ENCODE measurements at places on chromosomes 2 and 18. TPM values are rescaled to one million over a fixed set of nuclear protein-coding genes. Genes with fewer than 3 reads are reported as not detected.
A peak's percentile ranks its signal among the peaks of the same experiment; 100 is the strongest.

The SLC9A4 gene
- polyA plus RNA-seq, result 7.0 TPM

The NYAP2 gene
- polyA plus RNA-seq, result 0.17 TPM

The MAP2 gene
- 42.7 TPM for polyA plus RNA-seq

DNA sequence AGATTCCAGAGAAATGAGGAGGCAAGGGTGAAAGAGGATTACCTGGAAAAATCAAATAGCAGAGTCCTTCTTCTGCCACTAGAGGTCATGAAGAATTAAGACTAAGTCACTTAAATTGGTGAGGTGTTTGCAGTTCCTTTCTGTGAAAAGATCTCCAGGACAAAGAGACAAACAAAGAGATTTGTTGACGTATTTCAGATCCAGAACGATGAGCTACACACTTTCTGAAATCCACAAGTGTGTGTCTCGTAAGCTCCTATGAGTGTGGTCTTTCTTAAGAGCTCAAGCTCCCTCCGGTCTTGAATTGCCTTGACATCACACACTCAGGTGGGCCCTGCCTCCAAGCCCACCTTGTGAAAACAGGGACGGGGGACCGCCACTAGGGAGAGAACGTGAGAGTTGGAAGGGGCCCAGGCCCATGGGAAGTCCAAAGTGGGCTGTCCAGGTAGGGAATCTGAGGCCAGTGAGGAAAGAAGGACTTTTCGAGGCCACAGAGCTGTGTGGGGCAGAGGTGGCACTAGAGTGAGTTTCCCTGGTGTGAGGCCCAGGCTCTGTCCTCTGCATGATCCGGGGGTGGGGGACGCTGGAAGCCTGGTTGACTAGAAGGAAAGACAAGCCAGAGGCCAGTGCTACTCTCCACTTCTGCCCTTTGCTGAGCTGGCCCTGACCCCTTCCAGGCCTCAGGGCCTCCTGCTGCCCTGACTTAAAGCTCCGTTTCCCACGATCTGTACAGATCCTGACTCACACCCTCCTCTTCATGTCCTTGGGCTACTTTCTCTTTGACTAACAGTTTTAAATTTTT lies 168.1 kb upstream of the NCK2 start:
- peak; percentile 63 for DNase-seq

GRCh38 chr2:174246944-174247381 lies 1.4 kb downstream of the OLA1 start:
- no peak for DNase-seq

- no peak for DNase-seq
Measured at GRCh38 chr18:58866066-58866772, 1.5 kb downstream of the ZNF532 start.

DNA sequence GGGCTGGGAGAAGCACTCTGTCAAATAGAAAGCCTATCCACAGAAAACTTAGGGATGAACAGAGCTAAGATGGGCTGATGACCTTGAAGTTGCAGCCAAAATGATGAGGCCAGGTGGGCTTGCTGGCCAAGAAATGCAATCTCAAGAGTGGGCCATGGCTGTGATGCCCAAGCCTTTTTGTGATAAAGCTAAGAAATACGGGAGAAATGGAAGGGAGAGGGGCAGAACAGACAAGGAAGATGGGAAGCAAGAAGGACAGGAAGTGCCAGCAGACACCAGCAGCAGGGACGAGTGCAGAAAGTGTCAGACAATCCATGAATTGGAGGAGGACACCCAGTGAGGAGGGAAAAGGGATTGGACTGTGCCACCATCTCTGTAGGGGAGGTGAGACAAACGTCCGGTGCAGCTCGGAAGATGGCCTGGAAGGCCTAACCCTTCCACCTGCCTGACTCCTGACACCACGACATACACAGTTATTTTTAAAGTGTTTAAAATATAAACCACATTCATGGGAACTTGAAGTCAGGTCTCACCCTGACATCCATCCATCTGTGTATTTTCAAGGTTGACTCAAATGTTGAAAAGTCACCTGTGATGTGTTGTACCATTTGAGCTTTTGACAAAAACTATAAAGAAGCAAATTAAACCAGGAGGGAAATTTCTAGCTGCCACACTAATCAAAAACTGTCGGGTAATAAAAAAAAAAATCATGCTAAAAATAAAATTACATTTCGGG lies 105.5 kb downstream of the BCL2 start:
- DNase-seq, result no peak

DNA sequence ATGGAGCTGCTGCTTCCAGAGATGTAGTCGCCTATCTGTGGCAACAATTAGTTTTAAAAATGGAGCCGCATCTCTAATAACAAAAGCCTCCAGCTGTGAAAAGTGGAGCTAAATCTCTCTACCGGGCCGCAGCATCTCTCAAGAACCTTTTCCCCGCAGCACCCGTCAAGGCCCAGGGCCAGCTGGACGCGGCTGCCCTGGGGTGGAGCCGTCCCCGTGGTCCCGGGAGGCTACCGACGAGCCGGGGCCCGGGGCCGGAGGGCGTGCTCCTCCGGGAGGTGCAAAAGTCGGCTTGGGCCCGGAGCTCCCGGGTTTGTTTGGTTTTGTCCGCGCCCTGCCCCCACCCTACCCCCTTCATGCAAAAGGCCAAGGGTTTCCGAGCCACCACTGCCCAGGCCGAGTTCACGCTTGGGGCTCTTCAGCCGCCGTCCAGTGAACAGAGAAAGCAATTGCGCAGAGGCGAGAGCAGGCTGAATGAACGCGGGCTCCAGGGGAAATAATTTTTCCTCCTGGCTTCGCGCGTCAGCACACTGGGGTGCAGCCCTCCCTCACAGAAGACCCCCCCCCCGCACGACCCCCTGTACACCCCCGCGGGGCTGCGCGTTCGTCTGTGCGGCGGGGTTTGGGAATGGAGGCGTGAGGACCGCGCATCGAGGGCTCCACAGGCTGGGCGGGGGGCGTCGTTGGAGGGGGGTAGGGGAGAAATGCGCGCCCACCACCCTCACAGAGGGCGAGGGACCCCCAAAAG lies 557 bp upstream of the GREB1L start:
- DNase-seq, result peak; percentile 33

DNA sequence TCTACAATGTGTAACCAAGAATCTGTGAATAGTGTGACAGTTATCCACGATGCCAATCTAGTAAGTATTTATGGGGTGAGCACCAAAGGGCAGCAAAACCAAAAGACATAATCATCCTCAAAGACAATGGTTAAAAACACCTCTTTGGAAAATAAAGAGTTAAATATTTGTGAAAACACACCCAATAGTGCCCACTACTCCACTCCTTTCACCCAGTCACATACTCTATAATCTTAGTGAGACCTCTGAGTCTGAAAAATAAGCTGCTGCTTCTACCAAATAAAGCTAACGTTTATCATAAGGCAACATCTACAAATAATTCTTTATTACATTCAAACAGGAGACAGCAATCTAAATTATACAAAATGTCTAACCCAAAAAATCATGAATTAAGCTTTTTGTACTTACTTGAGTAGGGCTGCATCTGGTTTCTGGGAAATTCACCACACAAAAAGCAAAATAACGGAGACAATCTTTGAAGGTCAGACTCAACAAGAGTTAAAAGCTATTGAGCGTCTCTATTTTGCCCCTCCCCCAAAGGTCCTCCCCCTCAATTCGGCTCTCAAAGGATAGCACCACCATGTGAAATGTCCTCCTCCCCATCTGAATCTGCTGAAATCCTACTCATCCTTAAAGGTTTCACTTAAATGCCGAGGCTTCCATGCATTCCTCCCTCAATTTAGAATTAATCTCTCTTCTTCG lies 2.0 kb downstream of the RAPH1 start:
- DNase-seq, result peak; percentile 43

DNA sequence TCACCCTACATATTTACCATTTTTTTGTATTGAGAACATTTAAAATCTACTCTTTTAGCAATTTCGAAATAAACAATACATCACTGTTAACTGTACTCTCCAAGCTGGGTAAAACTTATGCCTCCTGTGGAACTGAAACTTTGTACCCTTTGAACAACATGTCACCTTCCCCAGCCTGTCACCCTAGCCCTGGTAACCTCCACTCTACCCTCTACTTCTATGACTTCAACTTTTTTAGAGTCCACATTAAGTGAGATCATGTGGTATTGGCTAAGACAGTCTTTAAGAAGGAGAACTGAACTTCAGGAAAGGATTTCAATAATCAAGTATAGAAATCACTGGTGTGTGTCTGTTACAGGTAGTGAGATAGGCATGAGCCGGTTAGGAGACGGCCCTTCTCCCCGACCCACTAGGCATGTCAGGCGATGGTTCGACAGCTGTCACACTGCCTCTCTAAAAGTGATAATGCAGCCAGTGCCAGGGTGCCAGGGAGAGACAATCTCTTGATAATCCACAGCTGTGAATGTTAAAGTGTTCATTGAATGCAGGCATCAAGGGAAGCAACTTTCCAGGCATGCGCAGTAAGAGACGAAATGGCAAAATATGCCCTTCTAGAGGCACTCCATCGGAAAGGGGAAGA lies 74.6 kb upstream of the RNF152 start:
- no peak for DNase-seq

DNA sequence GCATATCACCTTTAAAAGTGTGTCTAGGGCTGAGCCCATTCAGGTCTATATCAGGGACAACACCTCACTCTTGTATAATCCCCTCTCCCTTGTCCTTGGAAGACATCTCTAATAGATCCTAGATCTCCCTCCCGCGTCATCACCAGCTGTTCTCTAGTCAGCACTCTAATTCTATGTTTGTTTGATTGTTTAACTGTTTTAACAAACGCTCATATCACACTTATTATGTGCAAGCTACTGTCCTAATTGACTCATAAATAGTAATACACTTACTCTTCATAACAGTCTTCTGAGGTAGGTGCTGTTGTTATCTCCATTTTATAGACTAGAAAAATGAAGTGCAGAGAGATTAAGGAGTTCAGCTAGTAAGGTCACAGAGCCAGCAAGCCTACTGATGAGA lies 1.6 kb upstream of the ERMN start:
- DNase-seq, result no peak

- no peak for DNase-seq
Measured at GRCh38 chr2:13877571-13877970, 754.9 kb upstream of the LRATD1 start.
